ENCODE measurements at places on chromosomes 4 and X.
A peak's percentile ranks its signal among the peaks of the same experiment; 100 is the strongest.

- peak; percentile 32 for DNase-seq
Measured at GRCh38 chrX:43958529-43958928, 14.7 kb downstream of the NDP start.

DNA sequence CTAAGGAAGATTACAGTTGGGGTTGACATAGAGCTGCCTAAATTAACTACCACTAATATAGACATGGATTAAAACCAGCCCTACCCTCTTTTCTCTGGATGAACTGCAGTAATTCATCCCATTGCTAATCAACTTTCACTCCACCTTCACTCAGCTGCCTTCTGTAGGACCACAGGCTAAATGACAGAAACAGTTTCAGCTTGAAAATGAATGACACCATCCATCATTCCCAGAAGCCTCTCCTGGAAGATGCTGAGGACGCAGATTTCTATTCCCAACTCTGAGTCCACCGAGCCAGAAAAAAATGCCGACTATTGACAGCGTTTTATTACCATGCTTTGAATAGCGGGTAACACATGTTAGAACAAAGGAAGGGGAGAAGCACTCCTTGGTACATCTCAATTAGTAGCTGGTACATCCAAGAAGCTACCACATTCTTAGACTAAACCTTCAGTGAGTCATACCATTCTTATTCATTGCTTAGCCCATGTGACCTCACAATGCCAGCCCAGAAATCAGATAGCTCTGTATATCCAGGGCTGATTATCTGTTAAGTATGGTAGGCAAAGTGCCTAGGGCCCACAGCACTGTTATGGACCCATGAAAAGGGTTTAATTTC is 25.3 kb downstream of the DCX start:
- DNase-seq = no peak

- peak; percentile 53 for DNase-seq
Measured at GRCh38 chrX:110407910-110408545, 49.4 kb downstream of the RTL9 start.

GRCh38 chrX:138765051-138765450 is 53.5 kb upstream of the FGF13 start:
- no peak for DNase-seq

GRCh38 chrX:30468471-30468870 is 109.1 kb downstream of the TASL start:
- DNase-seq = no peak

- no peak for DNase-seq
Measured at GRCh38 chrX:107708762-107709161, 66.8 kb downstream of the TSC22D3 start.

DNA sequence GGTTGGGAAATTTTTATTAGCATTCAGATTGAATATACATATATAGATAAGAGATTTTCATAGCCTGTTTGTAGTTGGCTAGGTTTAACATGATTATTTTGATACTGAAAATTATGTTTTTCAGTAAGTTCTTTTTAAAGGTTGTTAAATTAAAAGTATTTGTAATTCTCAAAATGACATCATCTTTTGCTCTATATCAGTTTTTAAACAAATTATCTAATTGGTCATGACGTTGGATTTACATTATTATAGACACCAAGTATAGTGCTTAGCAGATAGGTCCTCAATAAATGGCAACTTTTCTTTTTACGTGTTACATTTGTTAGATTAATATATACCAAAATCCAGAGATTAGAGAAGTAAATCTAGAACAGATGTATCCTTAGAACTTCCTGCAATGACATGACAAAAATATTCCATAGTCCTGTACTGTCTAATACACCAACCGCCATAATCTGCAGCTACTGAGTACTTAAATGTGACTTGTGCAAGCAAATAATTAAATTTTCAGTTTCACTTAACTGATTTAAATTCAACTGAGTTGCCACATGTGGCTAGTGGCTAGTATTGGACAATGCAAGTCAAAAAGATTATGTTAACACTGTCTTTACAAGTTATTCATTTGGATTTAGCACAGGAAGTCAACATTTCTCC is 1613.1 kb upstream of the TENM3 start:
- DNase-seq = no peak

GRCh38 chrX:154025230-154025629 is 5.5 kb upstream of the IRAK1 start:
- DNase-seq = peak; percentile 65

GRCh38 chr4:73308286-73308685 is 49.7 kb upstream of the ANKRD17 start:
- DNase-seq = no peak

DNA sequence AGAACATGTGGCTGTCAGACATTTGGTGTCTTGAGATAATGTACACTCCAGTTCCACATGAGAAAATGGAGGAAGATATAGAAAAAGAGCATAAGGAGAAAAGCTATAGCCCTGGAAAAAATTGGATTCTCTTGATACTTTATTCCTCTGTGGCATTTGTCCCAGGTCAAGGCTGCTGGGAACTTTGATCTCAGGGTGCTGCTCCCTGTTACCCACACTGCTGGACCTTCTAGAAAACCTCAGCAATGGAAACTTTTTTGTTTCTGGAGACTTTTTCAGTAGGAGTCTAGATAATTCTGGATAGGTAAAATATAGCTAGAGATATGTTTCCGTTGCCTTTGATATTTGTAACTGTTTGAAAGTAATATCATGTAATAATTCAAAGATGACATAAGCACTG is 11.1 kb downstream of the ADH1C start:
- no peak for DNase-seq

DNA sequence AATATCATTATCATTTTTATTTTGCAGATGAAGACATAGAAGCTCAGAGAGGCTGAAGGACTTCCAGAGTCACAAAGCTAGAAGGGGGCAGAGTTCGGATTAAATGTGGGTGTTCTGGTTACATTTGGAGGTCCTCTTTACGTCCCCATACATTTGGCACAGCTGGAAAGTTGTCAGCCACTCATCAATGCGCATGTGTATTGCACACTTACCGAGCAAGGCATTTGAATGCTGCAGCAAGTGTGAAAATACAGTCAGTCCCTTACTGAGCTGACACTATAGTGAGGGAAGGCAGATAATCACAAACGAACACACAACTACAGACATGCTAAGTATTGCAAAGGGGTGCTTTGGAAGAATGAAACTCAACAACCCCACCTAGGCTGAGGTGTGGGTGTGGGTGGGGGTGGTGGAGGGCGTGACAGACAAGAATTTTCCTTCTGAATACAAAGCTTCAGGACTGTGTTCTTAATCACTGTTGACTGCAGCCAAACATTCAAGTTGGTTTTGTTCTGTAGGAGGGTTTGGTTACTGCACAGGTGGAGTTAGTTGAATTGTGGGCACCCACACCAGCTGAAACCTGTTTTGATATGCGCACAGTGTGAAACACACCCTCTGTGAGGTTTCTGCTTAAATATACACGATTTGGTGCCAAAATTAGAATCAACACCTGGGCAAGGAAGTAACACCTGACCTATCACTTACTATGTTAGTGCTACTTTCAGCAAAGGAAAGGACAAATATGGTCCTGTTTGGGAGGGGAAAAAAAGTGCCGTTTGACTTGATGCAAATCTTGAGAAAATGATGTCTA is 72.4 kb downstream of the COQ2 start:
- DNase-seq = no peak

DNA sequence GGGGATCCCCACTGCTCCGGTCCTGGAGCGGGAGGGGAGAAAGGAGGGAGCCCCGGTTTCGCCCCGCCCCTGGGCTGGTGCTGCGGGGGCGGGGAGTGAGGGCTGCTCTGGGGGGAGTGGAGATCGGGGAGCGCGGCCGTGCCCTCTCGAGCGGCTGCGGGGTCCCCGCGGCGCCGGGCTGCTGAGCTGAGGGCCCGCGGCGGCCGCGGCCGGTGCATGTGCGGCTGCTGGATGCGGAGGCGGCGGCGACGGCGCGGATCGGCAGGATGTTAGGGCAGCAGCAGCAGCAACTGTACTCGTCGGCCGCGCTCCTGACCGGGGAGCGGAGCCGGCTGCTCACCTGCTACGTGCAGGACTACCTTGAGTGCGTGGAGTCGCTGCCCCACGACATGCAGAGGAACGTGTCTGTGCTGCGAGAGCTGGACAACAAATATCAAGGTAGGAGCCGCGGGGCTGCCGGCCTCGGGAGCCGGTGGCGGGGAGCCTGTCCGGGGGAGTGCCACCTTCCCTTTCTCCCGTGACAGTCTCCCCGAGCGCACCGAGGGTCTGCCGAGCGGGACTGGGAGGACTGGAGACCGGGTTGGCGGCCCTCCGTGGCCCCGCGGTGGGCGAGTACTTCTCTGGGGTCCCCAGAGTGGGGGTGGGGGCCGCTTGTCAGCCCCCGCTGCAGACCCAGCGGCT is at the start of gene ING2:
TSS of gene ING2 (plus strand) at position 129 of the 681 bp plus-strand sequence. CDS start at position 267, 138 bp downstream.
- no peak for DNase-seq

GRCh38 chr4:168540086-168540485 is 43.2 kb downstream of the PALLD start:
- peak; percentile 44 for DNase-seq

GRCh38 chrX:133698298-133698697 is 283.0 kb upstream of the GPC4 start:
- no peak for DNase-seq

GRCh38 chrX:151875270-151876026 is 37.2 kb upstream of the MAGEA4 start:
- DNase-seq = no peak

DNA sequence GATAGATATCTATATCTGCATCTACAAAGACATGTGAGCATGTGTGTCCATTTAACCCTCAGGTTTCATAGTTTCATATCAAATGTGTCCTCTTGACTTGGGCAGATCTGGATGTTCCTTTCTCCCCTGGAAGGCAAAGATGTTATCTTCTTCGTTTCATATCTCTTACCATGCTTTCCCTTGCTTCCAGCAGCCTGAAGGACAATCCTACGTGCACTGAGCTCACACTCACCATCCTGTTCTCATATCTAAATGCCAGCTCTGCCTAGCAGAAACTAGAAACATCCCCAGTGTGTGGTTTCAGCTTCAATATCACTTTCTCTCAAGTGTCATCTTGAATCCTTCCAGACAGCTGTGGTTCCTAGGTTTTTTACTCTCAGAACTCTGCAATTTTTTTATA is 66.2 kb downstream of the ZAR1 start:
- no peak for DNase-seq

DNA sequence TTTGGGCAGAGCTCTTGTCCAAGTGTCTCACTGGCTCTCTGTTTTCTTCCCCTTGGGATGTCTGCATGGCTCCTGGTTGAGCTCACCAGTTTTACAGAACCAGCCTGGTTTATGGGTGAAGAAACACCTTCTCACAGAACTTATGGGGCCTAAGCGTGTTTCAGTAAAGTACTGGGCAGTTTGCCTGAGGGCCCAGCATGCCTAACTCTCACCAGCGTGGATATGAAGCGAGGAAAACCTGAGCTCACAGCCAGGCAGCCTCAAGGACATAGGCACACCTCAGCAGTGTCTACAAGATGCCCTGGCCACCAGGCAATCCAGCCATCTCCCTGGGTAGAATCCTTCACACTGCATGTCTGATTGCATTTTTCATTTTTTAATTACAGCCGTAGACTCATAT is 9.2 kb downstream of the NHSL2 start:
- no peak for DNase-seq

DNA sequence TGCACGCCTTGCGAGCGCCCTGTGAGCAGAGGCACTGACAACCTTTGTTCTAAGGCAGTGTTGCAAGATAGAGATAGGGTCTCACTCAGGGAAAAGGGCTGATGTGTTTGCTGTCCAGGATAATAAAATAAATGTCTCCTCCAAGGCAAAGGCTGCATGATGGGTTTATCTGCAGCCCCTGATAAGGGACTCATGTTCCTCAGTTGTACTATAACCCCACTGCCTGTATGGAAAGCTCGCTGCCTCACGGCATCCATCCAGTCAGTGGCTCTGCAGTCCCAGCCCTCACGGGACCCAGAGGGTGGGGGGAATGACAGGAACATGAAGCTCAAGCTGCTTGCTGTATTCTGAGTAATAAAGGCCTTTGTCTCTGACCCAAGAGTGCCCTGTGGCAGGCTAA is 22.6 kb downstream of the BCLAF3 start:
- DNase-seq = no peak

DNA sequence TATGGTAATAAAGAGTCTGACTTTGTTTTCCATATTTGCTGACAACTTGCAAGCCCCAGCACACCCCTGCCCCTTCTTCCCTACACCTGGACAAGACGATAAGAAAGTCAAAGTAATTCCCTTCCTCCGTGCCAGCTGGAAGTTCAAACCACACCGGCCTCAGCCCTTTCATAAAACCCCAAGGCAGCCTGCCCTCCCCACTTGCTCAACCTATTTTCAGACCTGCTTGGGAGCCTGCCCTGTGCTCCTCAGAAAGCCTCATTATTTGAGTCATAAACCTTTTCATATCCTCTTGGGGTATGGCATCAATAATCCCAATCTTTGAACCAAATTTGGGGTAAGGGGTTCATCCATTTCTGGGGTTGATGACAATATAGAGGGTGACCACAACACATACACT is 29.5 kb downstream of the NIPAL1 start:
- DNase-seq = no peak

GRCh38 chr4:26717332-26717731 is 133.4 kb downstream of the TBC1D19 start:
- no peak for DNase-seq

DNA sequence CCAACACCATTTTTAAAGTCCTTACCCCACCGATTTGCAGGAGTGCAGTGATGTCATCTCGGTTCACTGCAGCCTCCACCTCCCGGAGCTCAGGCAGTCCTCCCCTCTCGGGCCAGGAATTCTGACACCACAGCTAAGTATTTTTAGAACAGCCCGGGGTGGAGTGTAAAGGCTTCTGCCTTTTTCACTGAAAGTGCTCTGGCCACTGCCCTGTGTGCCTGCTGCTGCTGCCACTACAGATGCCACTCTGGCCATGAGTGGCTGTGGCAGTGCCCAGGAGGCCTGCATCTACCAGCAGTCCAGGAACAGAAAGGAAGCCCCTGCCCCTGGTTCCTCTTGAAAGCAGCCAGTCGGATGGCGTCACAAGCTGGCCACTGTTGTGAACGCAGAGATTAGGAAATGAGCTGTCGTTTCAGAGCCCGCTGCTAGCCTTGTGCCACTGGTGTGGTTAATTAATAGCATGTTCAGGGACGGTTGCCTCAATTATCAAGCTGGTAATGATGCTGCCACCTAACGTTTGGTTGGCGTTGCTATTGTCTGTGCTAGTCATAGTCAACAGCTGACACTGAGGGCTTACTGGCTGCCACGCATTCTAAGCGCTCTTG is 23.6 kb upstream of the TBC1D14 start:
- peak; percentile 68 for DNase-seq

GRCh38 chr4:110190249-110190648 is 8.2 kb downstream of the ELOVL6 start:
- DNase-seq = no peak

- no peak for DNase-seq
Measured at GRCh38 chrX:45769761-45770582, 569.3 kb upstream of the DIPK2B start.

Measured in WERI-Rb-1 (cell line).